SK-N-SH treated with all-trans-retinoic acid at 6 μM for 48 hours (cell line): ENCODE measurements at places on chromosomes 16 and 17.

DNA sequence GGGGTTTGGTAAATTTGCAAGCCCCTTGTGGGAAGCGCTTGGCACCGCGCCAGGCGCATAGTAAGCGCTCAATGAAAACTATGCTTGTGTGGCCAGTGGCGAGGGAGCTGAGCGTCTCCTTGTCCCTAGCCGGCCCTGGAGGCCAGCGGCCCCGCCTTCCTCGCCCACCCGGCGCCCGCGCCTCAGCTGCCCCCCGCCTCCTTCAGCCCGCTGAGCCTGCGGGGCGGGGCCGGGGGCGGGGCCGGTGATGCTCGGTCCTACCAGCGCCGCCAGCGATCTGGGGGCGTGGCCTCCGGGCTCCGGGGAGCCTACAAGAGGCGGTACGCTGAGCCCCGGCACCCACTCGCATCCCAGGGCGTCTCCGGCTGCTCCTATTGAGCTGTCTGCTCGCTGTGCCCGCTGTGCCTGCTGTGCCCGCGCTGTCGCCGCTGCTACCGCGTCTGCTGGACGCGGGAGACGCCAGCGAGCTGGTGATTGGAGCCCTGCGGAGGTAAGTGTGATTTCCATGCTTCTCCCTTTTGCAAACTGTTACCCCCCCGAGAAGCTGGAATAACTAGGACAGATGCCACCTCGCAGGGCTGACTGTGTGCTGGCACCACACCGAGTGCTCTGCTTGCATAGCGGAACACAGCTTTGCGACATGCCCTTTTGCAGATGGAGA is at the start of gene CRISPLD2:
Gene CRISPLD2, plus strand, starts transcription at position 342 of the 661 bp plus-strand sequence. CDS start 18,511 bp downstream, outside the sequence.
- ATAC-seq = peak; percentile 99

GRCh38 chr17:17344507-17345293 is 41.5 kb downstream of the NT5M start:
- ATAC-seq = no peak

- no peak for ATAC-seq
Measured at GRCh38 chr16:87583453-87584131, 18.7 kb upstream of the JPH3 start.

DNA sequence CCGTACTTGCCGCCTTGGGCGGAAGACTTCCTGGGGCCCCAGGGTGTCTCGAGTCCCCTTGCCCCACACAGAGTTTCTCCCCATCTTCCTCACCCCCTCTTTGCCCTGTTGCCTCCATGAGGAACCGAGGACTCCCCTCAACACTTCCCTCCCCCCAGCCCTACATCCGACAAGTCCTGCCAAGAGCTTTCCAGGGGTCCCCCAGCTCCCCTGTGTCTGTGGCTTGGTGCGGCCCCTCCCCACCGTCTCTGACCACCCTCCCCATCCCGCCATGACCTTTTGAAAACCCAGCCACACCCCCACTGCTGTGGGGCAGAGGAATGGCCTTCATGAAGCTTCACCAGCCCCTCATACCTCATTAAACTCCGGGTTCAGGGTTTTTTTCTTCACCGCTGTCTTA is 11.4 kb downstream of the SCGB1C2 start:
- ATAC-seq = no peak

DNA sequence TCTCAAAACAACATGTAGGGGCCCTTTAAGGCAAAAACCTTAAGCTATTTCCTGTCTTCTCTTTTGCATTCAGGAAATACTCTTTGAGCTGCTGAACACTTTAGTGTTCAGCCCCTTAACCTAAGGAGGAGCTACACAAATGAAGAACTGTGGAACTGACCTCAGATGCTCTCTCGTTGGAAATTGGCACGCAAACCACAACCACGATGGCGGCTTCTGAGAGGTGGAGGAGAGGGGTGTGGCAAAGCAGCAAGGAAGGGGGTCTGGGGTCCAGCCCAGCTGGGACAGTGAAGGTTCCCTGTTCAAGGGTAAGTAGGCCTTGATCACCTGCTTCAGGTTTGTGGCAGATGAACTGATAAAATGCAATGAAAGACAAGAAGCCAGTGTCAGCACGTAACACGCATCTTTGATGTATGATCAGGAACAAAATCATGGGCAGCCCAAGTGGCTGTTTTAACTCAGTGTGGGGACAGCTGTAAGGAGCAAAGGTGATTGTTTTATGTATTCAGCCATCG is 291.6 kb upstream of the TNRC6C start:
- ATAC-seq = no peak

- ATAC-seq = no peak
Measured at GRCh38 chr17:4708436-4708835, 2.0 kb upstream of the ARRB2 start.

GRCh38 chr17:39107155-39107554 is 44.3 kb downstream of the PLXDC1 start:
- ATAC-seq = no peak

DNA sequence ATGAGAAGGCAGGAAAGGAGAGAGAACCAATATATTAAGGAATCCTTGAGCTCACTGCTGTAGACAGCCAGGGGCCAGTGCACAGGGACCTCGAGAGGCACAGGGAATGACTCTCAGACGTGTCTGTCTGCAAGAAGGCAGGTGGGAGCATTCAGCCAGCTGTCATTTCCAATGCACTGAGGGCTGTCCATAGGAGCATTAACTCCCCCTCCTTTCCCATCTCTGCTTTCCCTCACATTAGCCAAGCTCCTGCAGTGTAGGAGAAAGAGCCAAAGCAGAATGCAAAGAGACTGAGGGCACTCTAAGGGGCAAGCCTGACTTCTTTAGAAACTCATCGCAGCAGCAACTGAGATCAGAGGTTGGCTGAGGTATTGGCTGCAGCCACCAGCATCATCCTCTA is 218.3 kb downstream of the CDH13 start:
- ATAC-seq = no peak

DNA sequence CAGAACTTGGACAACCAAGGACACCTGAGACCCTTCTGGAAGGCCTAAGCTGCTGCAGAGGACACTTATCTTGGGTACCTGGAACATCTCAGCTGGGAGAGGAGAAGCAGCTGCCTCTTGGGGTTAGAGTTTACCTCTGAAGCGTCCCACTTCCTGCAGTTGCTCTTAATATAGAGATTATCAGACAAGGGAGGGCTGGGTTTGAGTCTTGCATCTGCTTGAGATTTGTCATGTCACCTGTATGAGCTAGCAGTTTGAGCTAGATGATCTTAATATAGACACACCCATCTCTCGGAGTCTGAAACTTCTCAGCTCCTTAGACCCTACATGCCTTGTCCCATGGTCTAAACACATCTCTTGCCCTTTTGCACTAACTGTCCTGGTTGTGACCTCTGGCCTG is 93.1 kb upstream of the CCL1 start:
- ATAC-seq = no peak

GRCh38 chr16:89442990-89443726 is 47.2 kb downstream of the ANKRD11 start:
- ATAC-seq = peak; percentile 79

DNA sequence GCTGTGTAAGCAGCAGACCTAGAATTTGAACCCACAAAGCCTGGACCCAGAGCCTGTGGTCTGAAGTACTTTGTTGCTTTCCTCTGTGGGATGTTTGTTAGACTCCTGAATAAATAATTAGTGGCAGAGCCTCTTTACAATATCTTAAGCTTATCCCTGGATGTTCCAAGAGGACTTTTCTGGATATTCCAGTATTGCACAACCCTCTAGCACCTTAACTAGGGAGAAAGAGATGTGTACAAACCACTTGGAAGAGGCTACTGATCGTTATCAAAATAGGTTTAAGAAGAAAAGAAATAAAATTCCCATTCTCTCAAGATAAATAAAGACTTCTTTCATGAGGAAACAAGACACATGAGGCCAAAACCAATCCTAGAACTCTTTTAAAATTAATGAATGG is 632.4 kb downstream of the CDH11 start:
- no peak for ATAC-seq

DNA sequence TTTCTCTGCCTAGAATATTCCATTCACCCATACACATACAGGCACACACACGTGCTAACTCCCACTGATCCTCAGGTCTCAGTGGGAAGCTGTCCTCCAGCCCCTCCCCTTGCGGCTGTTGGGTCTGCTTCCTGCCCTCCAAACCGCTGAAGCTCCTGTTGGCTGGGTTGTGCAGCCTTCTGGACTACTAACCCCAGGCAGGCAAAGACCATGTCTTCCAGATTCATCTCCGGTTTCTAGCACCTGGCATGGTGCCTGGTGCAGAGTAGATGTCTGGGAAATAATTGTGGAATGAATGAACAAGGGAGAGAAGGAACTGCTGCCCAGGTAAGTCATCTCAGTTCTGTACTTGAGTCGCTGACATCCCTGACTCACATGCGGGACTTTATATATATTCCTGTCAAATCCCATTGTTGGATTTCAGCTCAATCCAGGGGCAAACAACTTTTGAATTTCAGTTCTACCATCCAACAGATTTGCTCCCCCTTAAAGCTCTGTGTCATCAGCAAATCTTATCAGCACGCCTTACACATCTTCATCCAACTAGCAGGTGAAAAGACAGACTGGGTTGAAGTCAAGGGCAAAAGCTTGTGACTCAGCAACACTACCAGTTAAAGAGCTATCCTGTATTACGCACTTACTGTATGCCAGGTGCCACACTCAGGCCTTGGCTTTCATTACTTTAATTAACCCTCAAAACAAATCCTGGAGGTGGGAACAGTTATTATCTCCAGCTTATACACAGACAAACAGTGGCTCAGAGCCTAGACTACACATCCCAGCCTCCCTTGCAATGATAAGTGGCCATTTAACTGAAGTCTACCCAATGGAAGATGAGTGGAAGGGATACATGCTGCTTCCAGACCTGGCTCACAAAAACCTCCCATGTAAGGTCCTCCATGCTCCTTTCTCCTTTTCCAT is 51.1 kb downstream of the SRCIN1 start:
- peak; percentile 50 for ATAC-seq

GRCh38 chr17:59737324-59737723 is 29.9 kb downstream of the VMP1 start:
- ATAC-seq = no peak

- no peak for ATAC-seq
Measured at GRCh38 chr16:2037647-2038381, 9.8 kb downstream of the NTHL1 start.

GRCh38 chr17:1146561-1147265 is 33.1 kb downstream of the ABR start:
- ATAC-seq = no peak

- ATAC-seq = no peak
Measured at GRCh38 chr16:5001571-5001970, 32.2 kb downstream of the NAGPA start.

GRCh38 chr17:64075913-64076312 is 54.0 kb downstream of the ERN1 start:
- ATAC-seq = no peak

DNA sequence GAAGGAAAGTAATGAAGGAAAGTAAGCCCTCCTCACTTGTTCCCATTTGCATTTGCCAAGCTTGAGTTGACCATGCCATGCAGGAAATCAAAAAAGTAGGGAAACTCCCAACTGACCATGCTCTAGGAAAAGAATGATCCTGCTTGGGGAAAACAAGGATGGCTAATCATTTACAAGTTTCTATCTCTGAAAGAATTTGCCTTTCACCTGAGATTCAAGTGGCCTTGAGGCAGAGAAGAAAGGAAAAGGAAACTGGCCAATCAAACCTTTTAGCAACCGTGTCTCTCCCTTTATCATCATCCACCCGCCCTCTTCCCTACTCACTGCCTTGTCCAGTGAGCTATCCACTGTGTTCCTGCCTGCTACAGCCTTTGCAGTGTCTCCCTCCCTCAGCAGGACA is 757.2 kb upstream of the SOX9 start:
- no peak for ATAC-seq

- ATAC-seq = no peak; the same call in 2 of the 3 replicates
Measured at GRCh38 chr16:86868786-86869185, 290.4 kb downstream of the FOXL1 start.

- no peak for ATAC-seq
Measured at GRCh38 chr17:42883802-42884558, 16.6 kb upstream of the G6PC1 start.

GRCh38 chr16:56245197-56245596 is 53.9 kb downstream of the GNAO1 start:
- no peak for ATAC-seq

DNA sequence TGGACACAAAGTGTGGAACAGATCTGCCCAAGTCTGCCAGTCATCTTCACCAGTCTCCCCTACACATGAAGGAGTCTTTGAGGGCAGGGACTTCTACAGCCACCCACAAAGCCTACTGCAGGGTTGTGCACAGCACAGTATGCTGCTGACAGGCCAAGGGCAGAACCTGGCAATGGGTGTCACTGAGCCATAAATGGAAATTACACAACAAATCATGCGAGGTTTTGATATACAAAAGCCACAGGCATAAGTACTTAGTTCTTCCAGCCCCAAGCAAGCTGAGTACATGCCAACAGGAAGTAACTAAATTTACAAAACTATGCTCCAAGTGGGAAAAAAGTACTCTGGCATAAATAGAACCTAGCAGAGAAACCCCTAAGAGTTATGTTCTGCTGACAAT is 7.8 kb upstream of the PSMC3IP start:
- no peak for ATAC-seq

GRCh38 chr16:72552654-72553053 is 380.7 kb upstream of the PMFBP1 start:
- ATAC-seq = no peak

DNA sequence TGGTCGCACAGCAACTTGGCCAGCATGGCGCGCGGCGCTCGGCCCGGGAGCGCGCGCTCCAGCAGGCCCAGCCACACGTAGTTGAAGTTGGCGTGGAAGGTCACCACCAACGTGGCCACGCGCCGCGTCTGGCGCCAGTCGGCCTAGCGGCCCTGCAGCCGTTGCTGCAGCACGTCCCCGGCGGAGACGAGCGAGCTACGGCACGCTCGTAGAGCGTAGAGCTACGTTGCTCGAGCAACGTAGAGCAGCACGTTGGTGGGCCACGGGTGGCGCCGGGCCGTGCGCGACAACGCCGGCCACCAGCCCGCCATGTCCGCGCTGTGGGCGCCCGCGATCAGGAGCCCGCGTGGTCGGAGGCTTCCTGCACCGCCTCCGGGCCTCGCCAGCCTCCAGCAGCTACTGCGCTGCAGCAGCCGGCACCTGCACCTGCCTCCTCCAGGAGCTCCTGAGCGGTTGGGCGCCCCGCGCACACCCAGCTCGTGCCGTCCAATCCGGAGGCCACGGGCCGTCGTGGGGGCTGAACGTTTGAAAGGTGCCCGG is 13.4 kb upstream of the SULT1A1 start:
- no peak for ATAC-seq

GRCh38 chr16:55393991-55394390 is 70.0 kb downstream of the IRX6 start:
- ATAC-seq = no peak

DNA sequence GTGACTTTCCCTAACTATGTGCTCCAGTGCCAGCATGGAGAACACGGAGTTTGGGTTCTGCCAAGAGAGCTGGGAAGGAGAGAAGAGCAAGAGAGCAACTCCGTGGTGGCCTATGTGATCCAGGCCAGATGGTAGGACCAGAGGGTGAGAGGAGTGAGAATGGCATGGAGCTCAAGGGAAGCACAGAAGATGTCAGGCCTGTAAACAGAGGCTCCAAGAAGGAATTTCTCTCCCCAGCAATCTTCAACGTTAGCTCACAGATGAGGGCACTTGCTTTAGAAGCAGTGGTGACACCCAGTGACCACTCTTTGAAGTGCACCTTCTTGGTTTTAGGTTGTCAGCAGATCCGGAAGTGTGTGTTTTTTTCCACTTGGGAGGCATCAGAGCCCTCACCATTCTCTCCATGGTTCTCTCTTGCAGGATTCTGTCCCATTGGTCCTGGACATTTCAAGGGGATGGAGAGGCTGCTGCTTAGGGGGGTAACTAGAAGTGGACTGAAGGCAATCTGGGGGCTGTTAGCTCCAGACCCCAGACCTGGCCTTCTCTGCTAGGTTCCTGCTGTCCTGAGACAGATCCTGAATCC is 18.1 kb upstream of the TMEM98 start:
- ATAC-seq = peak; percentile 98
